ENCODE measurements at places on chromosomes 5 and 9.

GRCh38 chr5:969408-969839, 39.2 kb upstream of the NKD2 start:
- no peak for DNase-seq

DNA sequence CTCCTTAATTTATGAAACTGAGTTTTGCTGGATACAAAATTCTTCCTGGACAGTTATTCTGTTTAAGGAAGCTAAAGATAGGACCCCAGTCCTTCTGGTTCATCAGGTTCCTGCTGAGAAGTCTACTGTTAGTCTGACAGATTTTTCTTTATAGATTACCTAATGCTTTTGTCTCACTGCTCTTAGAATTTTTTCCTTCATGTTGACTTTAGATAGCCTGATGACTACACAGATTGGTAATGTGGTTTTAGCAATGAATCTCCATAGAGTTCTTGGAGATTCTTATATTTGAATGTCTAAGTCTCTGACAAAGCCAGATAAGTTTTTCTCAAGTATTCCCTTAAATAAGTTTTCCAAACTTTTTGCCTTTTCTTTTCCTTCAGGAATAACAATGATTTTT, 419.7 kb downstream of the CDH10 start:
- DNase-seq = no peak

DNA sequence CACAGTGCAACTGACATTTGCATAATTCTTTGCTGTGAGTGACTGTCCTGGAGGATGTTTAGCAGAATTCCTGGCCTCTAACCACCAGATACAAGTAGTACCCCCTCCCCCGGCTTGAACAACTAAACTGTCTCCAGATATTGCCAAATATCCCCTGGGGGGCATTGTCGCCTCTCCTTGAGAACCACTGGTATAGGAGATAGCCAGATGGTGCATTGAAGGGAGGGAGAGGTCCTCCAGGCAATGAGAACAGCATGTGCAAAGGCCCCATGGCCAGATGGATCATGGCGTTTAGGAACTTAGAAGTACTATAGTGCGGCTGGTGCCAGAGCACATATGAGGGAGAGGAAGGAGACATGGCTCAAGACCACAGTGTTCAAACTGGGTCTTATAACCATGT, 18.9 kb upstream of the ORM1 start:
- no peak for DNase-seq

DNA sequence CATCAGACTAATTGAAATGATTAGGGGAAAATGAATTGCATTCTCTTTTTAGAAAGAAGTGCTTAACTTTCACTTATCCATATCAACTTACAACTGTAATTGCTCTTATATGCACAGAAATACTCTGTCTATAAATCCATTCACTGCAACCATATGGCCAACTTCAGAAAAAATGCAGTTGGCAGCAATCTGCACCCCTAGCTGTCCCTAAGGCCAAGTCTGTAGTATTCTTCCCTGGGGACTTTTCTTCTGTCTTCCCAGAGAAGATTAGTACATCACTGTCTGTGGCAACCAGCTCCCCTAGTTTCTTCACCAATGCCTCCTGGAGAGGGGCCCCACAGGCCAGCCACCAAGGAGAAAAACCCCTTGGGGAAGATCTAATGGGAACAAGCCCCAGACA, 45.4 kb downstream of the ABCA1 start:
- DNase-seq = no peak

GRCh38 chr9:109912726-109913460, 132.9 kb downstream of the PALM2AKAP2 start:
- no peak for DNase-seq

DNA sequence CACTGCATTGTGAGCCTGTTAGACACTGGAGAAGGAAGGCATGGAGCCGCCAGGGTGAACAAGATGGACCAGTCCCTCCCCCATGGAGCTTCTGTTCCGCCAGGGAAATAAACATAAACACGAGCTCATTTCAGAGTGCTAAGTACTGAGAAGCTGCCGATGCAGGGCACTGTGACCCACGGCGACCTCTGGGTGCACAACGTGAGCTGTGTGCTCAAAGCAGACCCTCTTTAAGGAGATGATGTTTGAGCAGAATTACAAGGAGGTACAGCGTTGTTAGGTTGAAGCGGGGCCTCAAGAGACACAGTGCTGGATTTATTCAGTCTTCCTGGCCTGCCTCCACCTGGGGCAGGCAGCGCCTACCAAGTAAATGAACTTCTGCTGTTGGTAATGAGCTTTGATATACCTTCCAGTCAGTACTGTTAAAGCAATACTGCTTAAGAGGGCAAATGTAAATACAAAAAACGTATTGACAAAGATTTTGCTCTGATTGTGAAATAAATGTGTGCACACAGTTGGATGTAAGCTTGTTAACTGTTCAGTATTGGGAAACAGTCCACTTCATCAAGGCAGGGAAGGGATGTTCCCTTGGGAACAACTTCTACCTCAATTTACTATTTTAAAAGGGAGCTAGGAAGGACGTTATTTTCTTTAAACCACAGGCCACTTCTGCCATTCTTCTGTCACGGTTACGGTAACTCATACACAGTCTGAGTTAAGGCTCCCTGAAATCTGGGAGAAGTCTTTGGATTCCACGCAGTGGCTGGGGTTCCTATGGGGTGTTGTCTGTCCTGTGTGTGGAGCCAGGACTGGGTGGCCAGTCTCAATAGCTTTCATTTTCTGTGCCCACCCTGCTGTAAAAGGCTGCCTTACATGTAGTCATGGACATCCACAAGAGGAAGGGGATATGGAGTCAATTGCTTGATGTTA, 48.9 kb upstream of the DMRT1 start:
- DNase-seq = no peak

DNA sequence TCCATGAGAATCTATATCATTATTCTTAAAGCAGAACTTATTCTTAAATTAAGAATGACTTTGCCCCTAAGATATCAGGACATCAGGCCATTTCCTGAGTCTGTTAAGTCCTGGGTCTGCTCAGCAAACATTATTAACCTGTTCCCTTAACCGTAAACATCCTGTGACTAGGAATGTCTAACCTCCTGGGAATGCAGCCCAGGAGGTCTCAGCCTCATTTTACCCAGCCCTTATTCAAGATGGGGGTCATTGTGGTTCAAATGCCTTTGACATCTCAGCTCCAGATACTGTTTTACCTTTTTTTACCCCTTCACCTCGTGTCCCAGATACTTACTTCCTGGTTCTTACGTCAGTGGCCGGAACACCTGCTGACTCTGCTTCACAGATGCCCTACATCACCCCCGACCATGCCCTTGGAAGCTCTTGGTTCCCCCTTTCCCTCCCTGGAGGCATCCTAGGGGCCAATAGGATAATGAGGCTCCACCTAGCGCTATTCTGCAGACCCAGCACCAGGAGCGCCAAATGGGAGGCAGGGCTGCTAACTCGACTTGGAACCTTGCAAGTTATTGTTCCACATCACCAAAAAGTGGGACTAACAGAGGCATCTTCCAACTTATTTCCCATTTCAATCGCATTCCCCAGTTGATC, 182.5 kb downstream of the MED10 start:
- no peak for DNase-seq

- no peak for DNase-seq
Measured at GRCh38 chr9:98380065-98380681, 124.7 kb upstream of the TBC1D2 start.

DNA sequence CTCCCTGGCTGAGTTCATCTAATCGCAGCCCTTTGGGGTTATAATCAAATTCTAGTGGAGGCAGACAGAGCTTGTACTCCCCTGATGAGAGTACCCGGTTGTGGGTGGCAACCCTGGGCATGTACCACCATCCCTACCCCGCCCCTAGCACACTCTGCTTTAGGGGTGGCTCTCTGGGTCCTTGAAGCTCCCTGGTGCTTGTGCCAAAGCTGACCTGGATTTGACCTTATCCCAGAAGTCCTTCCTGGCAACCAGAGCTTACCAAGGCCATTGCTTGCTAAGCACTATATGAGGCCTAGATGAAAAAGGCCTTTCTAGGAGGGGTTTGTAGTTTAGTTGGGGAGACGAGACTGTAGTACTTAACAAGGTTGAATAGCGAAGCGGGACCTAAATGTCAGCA, 72.2 kb downstream of the RGS3 start:
- no peak for DNase-seq

- no peak for DNase-seq
Measured at GRCh38 chr9:3007326-3007725, 163.4 kb upstream of the PUM3 start.

- DNase-seq = no peak
Measured at GRCh38 chr9:13555989-13556500, 276.6 kb upstream of the MPDZ start.

DNA sequence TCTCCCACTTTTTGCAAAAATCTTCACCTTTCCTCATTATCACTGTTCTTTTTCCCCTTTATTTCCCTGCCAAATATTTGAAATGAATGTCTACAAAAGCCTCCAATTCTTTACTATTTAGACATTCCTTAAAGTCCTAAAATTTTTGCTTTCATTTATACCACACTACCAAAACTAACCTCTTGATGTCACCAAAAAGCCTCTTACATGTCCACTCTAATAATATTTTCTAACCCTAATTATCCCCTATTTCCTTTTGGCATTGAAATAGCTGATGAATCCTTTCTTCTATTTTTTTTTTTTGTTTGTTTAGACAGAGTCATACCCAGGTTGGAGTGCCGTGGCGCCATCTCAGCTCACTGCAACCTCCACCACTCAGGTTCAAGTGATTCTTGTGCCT, 32.3 kb upstream of the NRG2 start:
- DNase-seq = no peak

- no peak for DNase-seq
Measured at GRCh38 chr5:88438006-88438405, 169.4 kb upstream of the TMEM161B start.

DNA sequence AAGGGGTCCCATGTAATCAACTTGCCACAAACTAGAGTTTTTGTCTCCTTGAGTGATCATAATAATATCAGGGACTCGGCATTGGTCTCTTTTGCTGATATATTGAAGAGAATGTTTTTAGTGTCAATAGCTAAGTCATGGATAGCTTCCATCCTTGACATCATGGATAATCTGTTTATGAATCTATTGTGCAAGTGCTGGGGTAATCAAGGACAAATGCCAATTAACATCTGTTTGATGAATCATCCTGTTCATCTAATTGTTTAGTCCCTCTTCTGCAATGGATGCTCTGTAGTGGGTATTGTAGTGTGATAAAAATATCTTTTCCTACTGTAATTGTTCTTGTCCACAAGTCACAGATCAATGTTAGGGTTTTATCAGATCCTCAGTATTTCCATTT, 607.5 kb upstream of the SEMA6A start:
- no peak for DNase-seq

- no peak for DNase-seq
Measured at GRCh38 chr9:71637375-71637774, 130.9 kb downstream of the CEMIP2 start.

- no peak for DNase-seq
Measured at GRCh38 chr5:6603643-6604042, 29.2 kb downstream of the NSUN2 start.

DNA sequence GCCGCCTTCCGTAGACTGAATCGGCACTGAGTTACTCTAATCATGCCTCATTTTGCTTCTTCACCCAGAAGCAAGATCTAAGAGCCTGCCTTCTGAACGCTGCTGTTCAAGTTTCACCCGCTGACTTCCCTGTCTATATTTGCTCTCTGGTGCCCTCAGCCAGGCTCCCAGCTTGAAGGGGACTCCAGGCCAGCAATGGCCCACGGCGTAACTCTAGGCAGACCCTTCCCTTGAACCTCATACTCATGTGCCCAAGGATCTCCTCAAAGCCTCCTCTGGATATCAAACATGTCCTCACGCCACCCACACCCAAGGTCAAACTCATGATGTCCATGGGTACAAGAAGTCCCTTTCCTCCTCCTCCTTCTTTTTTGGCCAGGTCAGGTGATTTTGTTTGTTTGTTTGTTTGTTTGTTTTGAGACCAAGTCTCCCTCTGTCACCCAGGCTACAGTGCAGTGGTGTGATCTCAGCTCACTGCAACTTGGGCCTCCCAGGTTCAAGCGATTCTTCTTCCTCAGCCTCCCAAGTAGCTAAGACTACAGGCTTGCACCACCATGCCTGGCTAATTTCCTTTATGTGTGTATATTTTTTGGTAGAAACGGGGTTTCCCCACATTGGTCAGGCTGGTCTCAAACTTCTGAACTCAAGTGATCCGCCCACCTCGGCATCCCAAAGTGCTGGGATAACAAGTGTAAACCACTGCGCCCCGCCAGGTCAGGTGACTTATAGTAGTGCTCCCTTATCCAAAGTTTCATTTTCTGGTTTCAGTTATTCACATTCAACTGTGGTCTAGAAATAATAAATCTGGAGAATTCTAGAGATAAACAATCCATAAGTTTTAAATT, 239.0 kb downstream of the SYK start:
- DNase-seq = no peak

- no peak for DNase-seq
Measured at GRCh38 chr5:54186912-54187445, 123.4 kb downstream of the ARL15 start.

DNA sequence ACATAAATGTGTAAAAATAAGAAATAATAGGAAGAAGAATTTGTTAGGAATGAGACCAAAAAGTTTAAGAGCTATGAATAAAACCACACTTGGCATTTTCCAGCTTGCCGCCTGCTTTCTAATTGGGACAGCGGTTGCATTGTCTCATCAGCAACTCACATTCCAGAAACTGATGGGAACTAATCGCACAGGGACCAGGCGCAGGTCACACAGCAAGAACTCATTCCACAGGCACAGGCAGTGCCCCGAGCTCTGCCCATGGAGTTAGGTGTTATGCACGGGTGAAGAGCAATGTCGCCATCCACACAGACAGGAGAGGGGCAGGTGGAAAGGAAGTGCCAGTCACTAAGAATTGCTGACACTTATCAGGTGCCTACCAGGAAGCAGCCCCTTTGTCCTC, 279.9 kb downstream of the NSG2 start:
- DNase-seq = no peak

DNA sequence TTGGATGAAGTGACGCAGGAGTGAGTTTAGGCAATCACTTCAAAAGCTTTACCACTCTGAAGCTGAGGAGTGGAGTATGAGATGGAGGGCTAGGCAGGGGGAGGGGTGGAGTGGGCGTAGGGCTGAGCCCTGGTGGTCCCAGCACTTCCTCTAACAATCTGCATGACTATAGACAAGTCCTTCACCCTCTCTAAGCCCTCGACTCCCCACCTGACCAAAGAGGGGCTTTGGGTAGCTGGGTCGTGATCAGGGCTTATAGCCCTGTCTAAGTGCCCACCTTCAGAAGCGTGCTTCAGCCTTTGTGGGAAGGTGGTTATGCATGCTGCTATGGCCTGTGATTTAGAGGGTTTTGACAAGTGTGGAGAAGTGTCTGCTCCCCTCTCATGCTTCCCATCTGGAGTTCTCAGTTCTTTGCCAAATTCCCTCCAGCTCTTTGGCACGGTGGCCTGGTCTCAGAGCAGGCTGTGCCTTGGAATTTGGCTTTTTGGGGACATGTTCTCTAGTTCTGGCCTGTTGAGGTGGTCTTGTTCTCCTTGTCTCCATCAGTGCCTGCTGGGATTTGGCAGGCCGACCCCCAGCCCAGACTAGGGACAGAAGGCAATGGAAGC, 53.0 kb downstream of the ACTBL2 start:
- DNase-seq = no peak

DNA sequence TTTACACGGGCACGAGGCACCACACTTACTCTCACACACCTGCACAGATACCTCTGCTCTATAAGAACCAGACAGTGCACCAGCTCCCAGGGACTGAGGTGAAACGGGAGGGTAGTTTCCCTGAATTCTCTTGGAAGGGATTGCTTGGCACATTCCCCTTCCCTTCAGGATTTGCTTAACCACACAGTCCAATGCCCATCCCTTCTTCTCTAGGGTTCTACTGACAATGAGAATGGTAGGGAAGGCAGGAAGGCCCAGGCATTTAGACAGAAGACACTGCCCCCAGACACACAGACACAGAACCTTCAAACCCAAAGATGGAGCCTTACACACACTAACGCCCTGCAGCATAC, 704 bp upstream of the LHX6 start:
- no peak for DNase-seq

GRCh38 chr5:14678773-14679334, 14.3 kb downstream of the OTULIN start:
- no peak for DNase-seq

Data from NCI-H1092 (cell line).